ENCODE measurements at places on chromosomes 12 and 14.

DNA sequence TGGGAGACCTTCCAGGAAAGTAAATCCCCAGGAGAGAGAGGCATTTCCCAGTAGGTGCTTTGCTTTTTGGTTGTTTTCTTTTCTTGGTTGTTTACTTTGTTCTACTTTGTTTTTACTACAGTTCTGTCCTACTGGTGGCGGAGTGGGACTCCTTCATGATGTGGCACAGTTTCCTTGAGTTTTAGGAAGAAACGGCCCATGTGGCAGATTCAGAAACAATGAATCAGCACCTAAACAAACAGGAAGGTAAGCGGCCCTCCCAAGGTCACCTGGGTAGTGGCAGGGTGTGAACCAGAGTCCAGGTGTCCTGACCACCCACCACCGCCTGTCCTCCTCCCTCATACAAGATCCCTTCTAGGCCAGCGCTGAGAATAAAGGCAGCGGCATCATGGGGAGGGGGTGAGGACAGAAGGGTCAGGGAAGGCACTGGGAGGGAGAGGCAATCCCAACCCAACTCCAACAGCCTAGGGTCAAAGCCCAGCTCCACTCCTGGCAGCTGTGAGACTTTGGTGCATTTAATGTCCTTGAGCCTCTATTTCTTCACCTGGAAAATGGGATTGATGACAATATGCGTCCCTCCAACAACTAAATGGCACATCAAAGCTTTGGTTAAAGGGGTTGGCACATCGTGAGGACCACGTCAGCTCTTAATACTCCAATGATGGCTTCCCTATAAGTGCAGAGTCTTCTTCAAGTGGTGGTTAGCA lies 111.5 kb upstream of the BCL2L14 start:
- no peak for DNase-seq

- DNase-seq: no peak
Observed at GRCh38 chr14:105529319-105529568, 2.9 kb downstream of the TMEM121 start.

- DNase-seq: no peak
Observed at GRCh38 chr12:91985002-91985787, 160.5 kb downstream of the BTG1 start.

DNA sequence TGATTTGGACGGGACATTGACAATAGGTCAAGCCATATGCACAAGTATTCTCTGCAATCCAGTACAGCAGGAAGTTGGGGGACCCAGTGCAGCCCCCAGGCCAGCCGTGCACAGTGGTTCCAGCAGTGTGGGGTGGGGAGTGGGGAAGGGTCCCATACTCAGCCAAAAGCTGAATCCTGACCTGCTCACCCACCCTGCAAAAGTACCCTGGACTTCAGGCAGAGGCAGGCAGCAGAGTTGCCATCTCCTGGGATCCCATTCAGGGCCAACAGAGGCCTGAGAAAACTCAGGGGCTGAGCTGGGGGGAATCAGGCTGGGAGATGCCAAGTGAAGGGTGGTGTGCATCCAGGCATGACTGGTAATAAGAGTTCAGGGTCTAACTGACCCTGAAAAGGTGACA lies 83.9 kb downstream of the ALG10 start:
- no peak for DNase-seq
